ENCODE measurements at places on chromosomes 5 and 9. TPM values are rescaled to one million over a fixed set of nuclear protein-coding genes. Genes with fewer than 3 reads are reported as not detected.

The TMEM252 gene
- 2.4 TPM for polyA plus RNA-seq

DNA sequence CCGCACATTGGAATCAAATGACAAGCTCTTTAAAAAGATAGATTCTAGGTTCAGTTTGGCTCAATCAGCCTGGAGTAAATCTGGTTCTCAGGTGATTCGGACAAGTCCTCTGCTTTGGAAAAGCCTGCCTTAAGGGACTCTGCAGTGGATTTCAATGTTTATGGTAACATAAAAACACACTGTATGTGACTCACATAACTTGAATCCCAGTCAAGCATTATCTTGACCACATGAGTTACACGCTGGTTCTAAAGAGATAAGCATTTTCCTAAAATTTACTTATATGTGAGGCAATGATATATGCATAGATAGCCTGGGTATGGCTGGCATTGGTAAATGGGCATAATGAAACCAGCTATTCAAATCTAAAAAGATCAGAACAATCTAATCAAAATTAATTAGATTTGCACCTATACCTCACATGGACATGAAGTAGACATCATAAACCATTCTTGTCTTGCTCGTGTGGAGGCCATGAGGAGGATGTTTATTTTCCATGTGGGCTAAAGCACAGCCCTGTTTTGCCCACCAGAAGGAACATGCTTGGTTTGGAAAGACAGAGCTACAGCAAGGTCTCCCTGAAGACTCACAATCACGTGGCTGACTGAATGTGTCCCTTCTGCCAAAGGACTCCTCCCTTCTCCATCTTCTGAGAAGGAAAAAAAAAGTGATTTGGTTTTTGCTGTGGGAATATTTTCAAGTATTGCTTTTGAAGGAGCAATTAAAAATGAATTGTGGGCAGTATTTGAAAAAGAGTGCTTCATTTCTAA lies 351.7 kb downstream of the DIRAS2 start:
- DNase-seq, result no peak

- DNase-seq, result no peak
These were observed 129.5 kb downstream of the NPR3 start for GRCh38 chr5:32840606-32841005.

DNA sequence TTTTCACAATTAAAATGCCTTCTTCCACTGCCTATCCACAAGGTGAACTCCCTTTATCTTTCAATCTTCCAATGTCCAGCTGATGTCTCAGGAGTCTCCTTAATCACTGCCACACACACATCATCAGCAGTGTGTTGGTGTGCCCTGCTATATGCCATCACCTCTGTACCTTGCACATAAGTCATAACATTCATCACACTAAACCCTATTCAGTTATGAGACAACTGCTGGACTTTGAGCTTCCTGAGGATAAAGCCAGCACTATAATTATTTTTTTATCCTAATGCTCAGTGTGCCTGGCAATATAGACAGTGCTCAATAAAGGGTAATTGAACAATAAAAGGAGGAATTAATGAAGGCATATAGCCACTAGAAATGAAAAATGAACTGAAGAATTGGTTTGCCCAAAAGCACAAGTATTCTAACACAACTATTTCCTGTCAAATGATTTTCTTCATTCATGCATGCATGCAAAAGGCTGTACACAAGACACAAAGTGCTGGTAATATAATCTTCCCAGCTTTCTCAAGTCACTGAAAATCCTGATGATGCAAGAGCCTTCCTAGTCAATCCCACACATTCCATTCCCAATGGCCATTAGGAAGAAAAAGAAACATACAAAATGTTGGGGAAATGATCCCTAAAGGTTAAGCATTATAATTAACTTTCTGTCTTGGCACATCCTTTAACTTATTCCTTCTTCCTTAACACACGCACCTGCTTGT lies 32.4 kb downstream of the LPAR1 start:
- DNase-seq, result peak; percentile 83

DNA sequence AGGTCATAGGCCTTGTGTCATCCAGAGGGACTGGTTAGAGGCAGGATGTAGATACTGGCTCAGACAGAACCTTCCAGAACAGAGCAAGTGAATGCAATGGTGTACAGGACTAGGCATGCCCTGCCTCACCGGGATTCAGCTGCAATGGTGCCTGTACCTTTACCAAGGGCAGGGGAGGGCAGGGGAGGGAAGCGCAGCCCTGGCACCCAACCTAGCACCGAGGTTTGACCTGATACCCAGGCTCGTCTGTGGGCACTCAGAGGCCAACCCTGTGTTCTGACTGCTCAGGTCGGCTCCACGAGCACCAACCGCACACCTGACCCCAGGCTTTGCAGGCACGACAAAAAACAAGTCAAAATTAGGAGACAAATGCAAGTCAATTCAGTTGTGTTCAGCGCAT lies 47.3 kb upstream of the GFPT2 start:
- no peak for DNase-seq

DNA sequence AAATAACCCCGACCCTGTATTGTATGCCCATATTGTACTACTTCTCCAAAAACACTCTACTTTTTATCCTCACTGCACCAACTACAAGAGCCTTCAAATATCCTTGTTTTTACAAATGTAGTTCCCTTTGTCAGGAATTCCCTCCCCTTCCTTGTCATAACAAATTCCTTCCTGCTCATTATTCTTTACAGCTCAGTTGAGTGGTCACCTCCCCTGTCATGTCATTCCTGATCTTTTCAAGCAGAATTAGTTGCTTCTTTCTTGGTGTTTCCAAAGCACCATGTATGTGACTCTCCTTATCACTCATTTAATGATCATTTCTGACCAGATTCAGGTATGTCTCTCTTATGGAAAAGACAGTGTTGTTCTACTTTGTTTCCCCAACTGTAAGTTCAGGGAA lies 194.2 kb upstream of the SMC2 start:
- no peak for DNase-seq

The ELL2 gene
- 49.4 TPM for polyA plus RNA-seq

The GTF3C5 gene
- polyA plus RNA-seq, result 54.8 TPM

GRCh38 chr9:123067136-123067535 lies 33.7 kb downstream of the GPR21 start:
- no peak for DNase-seq

DNA sequence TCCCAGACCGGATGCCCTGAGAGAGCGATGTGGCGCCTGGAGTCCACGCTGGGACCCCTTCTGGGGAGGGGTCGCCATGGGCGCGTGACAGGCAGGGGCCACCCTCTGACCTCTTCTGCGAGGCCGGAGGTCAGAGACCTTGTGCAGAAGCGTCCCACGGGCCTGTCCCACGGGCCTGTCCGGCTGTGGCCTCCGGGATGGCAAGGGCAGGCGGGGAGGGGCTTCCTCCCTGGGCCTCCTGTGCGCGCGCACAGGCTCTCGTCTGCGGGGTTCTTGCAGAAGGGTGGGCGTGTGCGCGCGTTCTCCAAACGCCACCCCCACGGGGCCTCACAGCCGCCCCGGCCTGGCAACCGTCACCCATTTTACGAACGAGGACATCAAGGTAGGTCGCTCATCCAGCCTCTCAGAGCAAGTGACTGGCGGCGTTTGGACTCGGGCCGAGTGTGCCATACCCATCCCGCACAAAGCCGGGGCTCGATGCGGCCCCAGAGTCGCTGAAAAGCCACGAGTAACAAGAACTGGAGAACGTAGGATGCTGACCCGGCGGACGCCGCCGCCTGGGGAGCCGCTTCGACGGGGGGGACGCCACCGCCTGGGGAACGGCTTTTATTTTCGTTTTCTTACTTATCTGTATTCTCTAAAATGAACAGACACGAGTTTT lies 897 bp downstream of the AHRR start:
- no peak for DNase-seq

GRCh38 chr5:6059137-6059800 lies 319.1 kb downstream of the MED10 start:
- DNase-seq, result no peak

The NFX1 gene
- 33.4 TPM for polyA plus RNA-seq

- DNase-seq, result no peak
These were observed 569.2 kb upstream of the PTPRD start for GRCh38 chr9:11182001-11182400.

GRCh38 chr5:133426264-133426663 lies 186.1 kb downstream of the FSTL4 start:
- no peak for DNase-seq

The PCDHB7 gene
- polyA plus RNA-seq, result 1.3 TPM

- DNase-seq, result no peak
These were observed 187.6 kb downstream of the PCSK1 start for GRCh38 chr5:96245140-96246091.

The SEMA5A gene
- 11.9 TPM for polyA plus RNA-seq

DNA sequence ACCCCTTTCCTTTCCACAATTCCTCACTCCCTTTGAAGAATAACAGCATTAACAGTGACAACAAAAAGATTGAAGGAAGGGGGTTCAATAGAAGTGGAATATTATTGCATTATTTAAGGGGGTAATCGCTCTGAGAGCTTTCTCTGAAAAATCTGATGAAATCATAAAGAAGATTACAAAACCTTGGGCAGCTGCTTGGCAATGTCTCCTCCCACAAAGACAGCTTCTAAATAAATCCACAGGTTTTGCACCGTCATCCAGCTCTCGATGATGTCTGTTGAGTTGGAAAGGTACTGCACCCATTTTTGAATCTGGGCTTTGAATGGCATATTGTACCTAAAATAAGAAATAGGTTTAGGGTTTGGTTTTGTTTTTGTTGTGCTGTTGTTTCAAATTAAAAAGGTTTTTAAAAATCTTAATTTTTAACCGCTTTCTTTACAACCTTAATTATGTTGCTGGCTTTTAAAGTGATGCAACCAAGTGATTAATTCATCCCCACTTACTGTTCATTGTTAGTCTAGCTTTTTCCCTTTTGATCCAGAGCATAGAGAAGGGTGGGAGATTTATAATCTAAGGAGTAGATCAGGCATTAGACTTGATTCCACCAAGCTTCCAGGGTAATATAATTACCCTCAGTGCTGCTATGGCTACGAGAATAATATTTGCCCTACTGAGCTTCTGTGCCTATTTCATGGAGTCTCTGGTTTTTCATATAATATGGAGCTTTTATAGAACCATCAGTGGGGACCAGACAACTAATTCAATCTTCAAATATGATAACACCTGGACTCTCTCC lies 85.0 kb downstream of the DNAH5 start:
- DNase-seq, result no peak

The MARVELD2 gene
- polyA plus RNA-seq, result 42.0 TPM

DNA sequence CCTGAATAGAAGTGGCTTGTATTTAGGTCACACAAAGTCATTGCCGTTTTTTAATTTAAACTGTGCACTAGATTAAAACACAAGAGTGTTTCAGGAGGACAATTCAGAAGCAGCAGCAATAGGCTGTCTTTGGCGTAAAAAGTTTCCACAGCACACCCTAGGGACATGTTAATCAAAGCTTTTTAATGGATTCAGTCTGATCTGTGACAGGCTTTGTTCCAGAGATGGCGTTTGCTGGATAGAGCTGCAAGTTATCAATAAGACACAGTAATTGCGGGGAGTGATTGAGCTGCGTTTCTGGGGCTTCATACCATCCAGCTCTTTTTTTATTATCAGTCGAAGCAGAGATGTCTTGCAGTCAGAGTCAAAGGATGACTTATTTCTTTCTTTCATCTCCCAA lies 300.3 kb downstream of the ZNF608 start:
- DNase-seq, result no peak

DNA sequence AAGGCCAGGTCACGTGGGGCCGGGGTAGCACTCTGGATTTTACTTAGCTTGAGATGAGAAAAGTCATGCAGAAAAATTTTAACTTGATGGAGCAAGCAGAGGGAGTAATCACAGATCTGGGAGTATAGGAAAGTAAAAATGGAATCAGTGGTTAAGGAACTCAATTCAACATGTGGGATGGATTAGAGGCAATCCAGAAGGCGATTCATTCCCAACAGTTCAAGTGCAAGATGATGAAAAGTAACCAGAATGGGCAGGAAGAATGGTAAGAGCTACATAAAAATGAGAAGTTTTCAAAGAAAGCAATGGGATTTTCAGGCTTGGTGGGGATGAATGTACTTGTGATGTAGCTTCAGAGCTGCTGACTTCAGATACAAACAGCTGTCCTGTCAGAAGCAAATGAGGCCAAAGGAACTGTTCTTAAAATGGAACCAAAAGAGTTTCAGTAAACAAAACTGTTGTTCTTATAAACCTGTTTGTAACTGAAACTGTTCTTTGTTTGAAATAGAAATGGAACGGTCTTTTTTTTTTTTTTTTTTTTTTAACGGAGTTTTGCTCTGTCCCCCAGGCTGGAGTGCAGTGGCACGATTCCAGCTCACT lies 5.6 kb upstream of the SEC24A start:
- DNase-seq, result no peak

GRCh38 chr9:12652973-12653372 lies 40.2 kb upstream of the TYRP1 start:
- DNase-seq, result no peak

The BTNL3 gene
- 158 TPM for polyA plus RNA-seq

GRCh38 chr5:64513492-64513891 lies 7.7 kb downstream of the RGS7BP start:
- no peak for DNase-seq

The PCDHA1 gene
- 0.55 TPM for polyA plus RNA-seq

DNA sequence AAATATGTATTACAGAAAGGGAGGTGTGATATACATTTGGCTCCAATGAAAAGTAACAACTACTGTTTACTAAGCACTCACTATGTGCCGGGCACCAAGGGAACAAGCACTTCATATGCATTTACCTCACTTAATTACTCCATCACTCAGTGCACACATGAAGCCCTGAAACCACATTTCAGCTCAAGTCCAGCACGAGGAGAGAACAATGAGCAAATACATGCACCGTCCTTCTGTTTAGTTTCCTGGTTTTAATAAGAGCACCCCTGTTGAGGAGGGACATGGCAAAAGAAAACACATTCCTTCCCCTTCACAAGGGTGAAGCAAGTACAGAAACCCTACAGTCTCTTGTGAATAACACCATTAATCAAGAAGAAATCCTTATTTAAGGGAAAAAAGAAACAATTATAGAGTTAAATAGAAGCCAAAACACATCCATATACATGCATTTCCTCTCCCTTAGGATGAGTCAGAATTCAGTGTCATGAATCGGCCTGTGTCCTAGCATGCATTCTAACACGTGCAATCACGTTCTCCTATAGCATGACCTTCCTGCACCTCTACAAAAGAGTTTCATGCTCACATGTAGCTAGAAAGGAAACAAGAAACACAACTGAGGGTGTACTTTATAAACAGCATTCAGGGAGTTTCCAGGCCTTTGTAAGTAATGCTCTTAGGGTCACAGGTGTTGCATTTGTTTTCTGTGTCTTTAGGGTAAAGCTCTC lies 411.6 kb downstream of the BNC2 start:
- DNase-seq, result no peak

The JAKMIP2 gene
- polyA plus RNA-seq, result 3.1 TPM

- no peak for DNase-seq
These were observed 227.8 kb downstream of the ICE1 start for GRCh38 chr5:5650242-5650641.

DNA sequence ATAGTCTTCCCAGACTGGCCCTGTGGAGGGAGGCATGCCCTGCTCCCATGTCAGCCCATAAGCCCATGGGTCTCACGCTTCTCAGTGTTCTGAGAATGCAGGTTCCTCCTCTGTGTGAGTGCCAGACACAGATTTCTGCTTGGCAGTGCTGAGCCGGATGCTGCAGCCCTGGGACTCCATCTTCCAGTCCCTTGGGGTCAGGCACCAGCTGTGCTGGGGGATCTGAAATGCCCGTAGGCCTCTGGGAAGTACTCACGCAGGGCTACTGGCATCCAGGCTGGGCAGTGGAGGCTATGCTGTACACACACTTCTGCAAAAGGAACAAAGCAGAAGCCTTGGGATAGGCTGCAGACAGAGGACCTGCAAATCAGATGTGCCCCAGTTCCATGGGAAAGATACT lies 1944.6 kb downstream of the EFNA5 start:
- no peak for DNase-seq

The ZER1 gene
- polyA plus RNA-seq, result 36.7 TPM

GRCh38 chr5:27011274-27011673 lies 27.1 kb downstream of the CDH9 start:
- DNase-seq, result no peak

The DND1 gene
- 0.22 TPM for polyA plus RNA-seq
